Stimulated activated CD4-positive, alpha-beta T cell treated with anti-CD3 and anti-CD28 coated beads, Interleukin-15, amount 100 ng/mL, for 1 hour (primary cell): ENCODE measurements at places on chromosomes 3 and 15.
A peak's percentile ranks its signal among the peaks of the same experiment; 100 is the strongest.

DNA sequence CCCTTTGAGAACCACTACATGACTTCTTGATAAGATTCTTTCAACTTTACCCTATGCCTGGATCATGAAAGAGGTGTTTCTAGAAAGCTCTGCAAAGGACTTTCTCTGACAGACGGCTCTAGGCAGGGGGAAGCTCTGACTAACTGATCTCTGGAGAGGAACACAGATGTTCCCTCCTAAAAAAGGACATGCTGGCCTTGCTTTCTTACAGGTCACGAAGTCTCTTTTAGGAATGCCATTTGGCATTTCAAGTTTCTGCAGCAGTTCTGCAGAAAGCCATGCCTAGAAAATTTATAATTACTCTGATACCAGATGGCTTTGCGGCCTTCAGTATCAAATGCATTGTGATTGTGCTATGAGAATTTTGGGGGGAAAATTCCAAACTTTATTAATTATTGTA, 275.4 kb upstream of the CTDSPL start:
- DNase-seq, result no peak

DNA sequence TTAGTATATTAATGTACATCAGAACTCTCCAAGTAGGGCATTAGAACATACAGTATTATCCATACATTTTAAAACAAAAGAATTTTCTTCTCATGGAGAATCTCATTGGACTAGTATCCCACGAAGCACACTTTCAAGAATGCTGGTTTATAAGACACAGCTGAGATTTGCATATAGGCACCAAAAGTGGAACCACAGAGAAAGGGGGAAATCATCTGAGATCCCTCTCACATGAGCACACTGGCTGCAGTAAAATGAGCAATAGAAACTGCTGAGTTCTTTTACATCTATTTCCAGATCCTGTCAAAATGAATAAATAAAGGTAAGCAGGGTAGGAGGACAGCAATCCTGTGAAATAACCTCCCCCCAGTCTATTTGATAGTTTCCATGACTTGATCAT, 665.3 kb downstream of the FHIT start:
- no peak for DNase-seq

- DNase-seq, result no peak
Observed at GRCh38 chr15:25557926-25558325, 119.1 kb upstream of the UBE3A start.

GRCh38 chr3:45783667-45784066, 12.7 kb downstream of the SLC6A20 start:
- no peak for DNase-seq

- DNase-seq, result no peak
Observed at GRCh38 chr3:176663837-176664831, 533.1 kb downstream of the TBL1XR1 start.

- DNase-seq, result no peak
Observed at GRCh38 chr3:12224181-12225147, 64.4 kb upstream of the PPARG start.

- no peak for DNase-seq
Observed at GRCh38 chr3:136093771-136094170, 102.4 kb downstream of the MSL2 start.

- peak; percentile 57 for DNase-seq
Observed at GRCh38 chr15:69757186-69757585, 304.6 kb downstream of the RPLP1 start.

DNA sequence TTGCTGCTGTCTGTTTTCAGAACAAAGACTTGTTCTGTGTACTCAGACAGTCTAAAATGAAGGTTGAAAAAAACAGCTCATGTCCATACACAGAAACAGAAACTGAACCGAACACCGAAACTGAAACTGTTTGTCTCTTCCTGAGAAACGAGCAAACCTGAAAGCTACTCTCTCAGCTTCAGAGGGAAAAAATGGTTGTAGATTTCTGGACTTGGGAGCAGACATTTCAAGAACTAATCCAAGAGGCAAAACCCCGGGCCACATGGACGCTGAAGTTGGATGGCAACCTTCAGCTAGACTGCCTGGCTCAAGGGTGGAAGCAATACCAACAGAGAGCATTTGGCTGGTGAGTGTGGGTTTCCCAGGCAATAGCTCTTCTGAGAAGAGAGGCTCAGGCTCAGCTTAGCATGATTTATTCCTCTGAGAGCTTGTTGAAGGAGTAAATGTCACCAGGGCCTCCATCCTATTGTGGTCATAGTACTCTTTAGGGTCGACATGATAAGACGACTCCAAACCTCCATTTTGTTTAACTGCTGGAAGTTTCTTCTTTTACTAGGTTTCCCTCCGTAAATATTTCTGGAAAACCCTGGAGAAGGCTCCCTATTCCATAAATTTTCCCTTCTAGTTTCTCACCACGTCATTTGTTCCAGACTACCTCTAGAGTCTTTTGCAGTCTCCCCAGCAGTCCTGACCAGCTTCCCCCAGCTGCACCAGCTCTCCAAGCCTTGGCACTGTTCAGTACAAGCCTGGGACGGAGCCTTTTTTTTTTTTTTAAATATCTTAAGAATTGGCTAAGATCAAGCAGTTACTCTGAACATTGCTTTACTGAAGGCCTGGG, at the start of gene RTP4:
RTP4 (plus strand) TSS at position 135 of the 838 bp plus-strand sequence; CDS start at position 192, 57 bp downstream.
- peak; percentile 3 for DNase-seq

DNA sequence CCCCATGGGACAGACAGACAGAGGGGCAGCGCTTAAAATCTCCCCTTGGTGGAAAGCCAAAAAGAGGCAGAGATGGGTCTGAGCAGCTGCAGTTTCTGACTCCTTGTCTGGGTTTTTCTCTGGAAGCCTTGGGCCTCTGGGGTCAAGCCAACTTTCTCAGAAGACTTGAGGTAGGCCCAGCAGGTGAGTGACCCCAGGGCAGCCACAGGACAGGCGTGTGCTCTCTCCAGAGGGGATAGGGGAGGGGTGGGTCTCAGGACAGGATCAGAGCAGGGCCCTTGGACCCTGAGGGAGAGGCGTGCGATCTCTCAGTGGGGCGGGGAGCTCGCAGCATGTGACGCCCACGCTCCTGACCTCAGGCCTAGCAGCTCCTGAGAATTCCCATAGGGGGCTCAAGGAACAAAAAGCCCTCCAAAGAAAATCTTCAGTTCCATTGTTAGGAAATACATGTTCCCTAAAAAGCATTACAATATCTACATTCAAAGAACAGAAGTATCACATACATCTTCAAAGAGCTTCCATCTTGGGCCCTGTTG, 34.6 kb upstream of the DUSP7 start:
- DNase-seq, result no peak

DNA sequence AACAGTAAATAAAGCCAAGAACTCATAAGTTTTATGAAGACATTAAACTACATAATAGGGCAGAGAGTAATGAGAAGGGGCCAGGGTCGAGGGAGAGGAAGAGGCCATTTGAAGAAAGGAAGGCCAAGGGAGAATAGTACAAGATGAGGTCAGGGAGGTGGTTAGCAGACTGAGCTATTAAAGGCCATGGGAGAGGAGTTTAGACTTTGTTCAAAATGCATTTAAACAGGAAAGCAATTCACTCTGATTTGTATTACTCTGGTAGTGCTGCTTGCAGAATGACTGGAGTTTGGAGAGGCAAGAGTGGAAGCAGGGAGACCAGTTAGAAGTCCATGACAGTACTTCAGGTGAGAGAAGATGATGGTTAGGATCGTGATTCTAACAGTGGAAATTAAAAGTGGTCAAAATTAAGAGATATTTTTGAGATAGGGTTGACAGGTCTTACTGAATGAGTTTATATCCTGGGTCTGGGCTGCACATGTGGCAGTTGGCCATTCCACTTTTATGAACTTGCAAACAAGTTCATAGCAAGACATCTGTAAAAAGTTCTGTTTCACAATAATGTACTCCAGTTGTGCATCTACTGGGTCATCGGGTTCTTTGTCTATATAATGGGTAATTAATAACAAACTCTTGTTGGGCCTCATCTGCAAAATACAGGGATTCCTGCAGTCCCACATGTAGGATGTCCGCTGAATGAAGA, 16.3 kb downstream of the PPP2R3A start:
- DNase-seq, result no peak

DNA sequence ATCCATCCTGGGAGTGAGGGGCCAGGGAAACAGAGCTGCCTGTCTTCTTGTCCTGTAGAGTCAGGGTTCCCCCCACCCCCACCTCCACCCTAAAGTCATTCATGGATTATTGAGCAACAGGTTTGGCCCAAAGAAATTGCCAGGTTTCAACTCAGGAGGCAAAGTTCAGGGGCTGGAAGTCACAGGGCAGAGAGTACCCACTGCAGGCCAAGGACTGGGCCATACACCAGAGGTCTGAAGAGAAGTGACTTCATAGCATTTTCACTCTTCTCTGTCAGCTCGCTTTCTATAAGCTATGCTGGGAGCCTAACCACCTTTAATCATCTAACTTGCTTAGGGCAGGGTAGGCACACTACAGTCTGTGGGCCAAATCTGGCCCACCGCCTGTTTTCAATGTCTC, 50.1 kb downstream of the STARD5 start:
- no peak for DNase-seq

DNA sequence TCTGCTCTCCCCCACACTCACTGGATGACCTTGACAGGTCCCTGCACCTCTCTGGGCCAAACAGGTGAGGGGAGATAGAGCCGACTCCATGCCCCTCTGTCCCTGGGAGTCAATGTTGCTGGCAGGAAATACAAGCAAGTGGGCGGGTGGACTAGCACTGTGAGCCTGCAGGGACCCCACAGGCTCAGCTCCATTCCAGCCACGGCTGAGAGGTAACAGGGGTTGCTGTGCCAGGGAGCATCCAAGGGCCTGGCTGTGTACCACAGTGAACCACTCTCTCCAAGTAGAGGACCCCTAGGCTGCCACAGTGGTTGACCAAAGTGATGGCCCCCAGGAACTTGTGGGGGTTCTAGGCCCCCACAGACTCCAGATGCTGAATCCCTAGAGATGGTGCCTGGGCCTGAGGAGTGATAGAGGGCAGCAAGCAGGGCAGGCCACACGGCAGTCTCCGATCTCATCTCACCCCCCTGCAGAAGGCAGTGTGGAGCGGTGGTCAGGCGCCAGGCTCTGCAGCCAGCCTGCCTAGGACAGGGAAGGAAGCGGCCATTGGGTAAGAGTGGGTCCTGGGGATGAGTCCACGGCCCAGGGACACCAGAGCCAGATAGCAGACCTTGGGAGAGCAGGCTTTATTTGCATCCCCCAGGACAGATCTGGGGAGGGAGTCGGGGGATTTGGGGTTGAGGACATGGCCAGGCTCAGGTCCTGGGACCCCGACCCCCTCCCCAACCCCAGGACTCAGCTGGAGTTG, 3.2 kb downstream of the TNNC1 start:
- no peak for DNase-seq

GRCh38 chr3:183033746-183034145, 53.4 kb upstream of the DCUN1D1 start:
- no peak for DNase-seq

DNA sequence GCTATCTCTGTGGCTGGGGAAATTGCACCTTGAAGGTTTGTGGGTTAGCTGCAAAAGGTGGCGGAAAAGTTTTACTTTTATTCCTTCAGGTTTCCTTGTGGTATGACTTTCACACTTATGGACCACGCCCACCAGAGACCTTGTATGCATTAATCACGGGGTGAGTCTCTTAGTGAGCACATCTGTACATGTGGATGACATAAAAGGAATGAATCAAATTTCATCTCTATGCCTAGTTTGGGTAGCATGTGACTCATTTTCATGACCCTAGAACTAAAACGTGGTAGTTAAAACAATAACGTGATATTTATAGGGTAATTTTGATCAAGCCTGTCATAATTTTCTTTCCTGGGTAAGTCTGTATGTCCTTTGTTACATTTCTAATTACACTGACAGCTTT, 141.7 kb downstream of the PDCD6IP start:
- no peak for DNase-seq

GRCh38 chr3:27423463-27423862, 54.3 kb upstream of the NEK10 start:
- DNase-seq, result no peak

- DNase-seq, result no peak
Observed at GRCh38 chr3:15805756-15806266, 8.0 kb upstream of the ANKRD28 start.

- no peak for DNase-seq
Observed at GRCh38 chr3:11769704-11770476, 76.8 kb downstream of the TAMM41 start.

DNA sequence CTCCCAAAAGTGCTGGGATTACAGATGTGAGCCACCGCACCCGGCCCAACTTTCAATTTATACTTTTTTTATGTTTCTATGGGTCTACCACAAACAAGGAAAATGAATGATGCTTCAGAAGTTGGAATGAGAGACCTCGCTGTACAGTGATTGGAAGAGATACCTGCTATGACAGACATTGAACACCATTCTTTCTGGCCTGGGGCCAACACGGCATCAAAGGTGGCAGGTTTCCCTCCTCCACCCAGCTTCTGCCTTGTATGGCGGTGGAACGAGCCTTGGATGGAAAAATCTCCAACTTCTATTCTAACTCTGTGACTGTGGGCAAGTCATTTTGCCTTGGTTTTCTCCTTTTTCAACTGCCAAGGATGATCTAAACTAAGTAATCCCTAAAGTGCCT, 117.8 kb upstream of the FAM174B start:
- no peak for DNase-seq

GRCh38 chr3:160392798-160393197, 6.2 kb downstream of the IFT80 start:
- no peak for DNase-seq
